ENCODE measurements at places on chromosomes 1 and 21.

DNA sequence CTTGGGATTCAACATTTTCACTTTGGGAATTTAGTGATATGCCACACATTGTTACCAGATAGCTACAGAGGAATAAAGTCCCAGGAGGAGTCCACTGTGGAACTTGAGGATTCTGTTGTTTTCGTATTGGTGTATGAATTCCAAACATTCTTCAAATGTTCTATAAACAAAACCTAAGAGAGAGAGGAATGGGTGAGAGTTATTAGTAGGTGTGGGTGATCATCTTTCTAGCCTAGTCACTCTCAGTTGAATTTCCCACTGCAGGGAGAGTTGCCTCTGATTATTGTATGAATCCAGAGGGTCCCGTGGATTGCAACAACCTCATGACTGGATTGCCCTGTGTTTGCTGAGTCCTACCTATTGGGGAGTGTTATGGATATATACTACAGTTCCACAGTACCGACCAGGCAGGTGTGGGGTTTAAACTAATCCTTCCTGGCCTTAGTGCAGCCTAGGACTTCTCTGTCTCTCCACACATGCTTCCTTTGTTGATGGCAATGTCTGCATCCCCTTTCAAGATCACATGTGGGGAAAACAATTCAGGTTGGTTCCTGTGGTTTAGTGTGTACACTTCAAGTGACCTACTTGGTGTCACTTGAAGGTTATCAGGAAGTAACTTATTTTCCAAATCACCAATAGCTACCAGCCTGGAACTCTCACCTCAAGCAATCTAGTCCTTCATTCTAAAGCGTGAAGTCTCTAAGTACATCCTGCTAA, 91.8 kb downstream of the ADCY10 start:
- DNase-seq, result no peak

DNA sequence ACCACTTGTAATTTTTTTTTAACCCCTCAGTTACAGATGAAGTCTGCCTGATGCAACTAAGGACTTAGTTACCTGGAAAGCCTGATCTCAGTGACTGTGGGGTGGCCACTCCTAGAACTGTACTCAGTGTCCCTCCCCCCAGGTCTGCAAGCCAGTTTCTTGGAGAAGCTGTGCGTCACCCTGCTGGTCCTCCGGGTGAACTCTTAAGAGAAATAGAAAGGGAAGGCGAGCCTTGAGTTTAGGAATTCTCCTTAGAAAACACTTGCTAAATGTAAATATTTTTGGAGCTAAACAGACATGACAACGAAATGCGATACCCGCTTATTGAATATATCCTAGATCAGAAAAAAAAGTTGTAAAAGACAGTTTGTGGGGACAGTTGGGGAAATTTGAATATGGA, 730 bp downstream of the SLC16A4 start:
- no peak for DNase-seq

DNA sequence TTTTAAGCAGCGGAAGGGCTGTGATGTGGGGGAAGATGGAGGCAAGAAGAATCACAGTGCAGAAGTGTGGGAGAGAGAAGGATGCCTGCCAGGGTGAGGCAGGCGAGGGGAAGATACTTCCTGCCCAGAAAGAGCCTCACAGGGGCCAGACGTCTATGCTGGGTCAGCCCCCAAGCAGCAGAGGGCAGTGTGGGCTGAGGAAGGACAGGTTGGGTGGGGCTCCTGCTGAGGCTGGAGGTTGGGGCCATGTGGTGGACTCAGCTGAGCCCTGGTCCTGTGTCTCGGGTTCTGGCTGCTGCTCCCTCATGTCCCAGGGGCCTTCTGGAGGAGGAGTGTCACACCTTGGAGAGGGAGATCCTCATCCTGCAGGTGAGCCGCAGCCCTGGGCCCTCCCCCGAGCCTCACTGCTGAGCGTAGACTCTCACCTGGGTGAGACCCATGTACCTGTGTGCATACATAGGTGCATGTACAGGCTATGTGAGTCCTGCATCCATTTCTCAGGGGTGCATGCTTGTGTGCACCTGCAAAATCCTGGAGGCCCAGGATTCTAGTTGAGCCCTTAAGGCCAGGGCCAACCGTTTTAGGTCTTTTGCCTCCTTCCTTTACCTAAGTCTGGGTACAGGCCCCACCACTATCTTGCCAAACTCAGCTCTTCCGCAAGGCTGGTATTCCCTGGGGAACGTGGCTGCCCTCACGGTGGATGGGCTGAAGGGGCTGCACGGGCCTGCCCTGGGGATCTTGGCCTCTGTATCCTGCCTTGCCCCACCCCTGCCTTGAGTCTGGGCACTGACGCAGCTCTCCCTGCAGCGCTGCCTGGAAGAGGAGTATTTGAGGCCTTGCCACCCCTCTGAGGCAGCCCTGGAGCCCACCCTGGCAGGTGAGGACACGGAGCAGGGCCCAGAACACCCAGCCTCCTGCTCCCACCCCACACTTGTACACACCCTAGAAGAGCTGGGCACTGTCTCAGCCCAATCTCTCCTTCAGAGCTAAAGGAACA, 3.7 kb downstream of the CCDC24 start:
- DNase-seq, result no peak

- DNase-seq, result no peak
These were observed 80.4 kb downstream of the NKAIN1 start for GRCh38 chr1:31159323-31159722.

DNA sequence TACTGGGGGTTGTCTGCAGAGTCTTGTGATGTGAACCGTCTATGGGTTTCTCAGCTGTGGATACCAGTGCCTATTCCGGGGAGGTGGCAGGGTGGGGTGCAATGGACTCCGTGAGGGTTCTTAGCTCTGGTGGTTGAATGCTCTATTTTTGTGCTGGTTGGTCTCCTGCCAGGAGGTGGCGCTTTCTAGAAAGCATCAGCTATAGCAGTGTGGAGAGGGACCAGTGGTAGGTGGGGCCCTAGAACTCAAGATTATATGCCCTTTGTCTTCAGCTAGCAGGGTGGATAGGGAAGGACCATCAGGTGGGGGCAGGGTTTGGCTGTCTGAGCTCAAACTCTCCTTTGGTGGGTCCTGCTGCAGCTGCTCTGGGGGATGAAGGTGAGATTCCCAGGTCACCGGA, 127.3 kb upstream of the PLD5 start:
- DNase-seq, result no peak

- no peak for DNase-seq
These were observed 1.7 kb downstream of the MPZ start for GRCh38 chr1:161307892-161308638.

DNA sequence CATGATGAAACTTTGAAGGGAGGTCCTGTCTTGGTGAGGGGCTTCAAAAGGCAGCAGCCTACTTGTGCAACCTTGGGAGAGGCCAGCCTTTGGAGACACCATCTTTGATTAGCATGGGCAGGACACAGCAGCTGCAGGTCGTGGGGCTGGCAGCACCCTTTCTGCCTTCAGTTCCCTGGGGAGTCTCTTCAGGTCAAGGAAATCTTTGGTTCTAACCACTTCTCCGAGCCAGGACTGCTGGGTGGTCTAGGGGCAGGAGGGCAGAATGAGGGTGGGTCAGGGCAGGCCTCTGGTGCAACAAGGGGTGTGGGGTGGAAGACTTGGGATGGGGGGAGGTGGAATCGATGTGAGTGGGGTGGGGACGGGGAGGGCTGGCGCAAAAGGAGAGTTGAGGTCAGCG, 269.7 kb downstream of the FOXD2 start:
- DNase-seq, result no peak

- no peak for DNase-seq
These were observed 31.3 kb upstream of the GPR157 start for GRCh38 chr1:9160079-9160717.

DNA sequence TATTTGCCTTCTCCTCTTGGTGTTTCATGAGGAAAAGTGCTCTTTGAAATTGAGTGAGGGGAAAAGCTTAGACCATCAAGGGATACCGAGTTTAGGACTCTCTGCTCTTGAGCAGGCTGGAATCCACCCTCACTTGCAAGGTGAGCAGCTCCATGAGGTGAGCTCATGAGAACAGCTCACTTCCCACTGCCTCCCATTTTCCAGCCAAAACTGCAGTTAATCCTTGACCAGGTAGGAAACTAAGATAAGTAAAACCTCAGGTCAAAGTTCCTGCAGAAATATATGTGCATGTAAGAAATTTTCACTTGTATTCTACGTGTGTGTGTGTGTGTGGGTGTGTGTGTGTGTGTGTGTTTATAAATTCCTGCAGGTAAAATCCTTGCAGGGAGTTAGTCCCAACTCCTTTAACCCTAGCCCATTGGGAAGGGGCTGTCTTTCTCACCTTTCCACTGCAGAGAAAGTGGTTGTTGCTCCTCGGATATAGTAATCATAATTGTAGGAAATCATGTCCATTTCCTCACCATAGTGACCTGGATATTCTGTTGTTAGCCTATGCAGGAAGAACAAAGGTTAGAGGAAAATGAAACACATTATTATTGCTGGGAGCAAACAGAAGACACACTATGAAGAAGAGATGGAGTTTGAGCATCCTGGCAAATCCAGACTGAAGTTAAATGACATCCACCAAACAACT, 28.3 kb downstream of the DPT start:
- no peak for DNase-seq

DNA sequence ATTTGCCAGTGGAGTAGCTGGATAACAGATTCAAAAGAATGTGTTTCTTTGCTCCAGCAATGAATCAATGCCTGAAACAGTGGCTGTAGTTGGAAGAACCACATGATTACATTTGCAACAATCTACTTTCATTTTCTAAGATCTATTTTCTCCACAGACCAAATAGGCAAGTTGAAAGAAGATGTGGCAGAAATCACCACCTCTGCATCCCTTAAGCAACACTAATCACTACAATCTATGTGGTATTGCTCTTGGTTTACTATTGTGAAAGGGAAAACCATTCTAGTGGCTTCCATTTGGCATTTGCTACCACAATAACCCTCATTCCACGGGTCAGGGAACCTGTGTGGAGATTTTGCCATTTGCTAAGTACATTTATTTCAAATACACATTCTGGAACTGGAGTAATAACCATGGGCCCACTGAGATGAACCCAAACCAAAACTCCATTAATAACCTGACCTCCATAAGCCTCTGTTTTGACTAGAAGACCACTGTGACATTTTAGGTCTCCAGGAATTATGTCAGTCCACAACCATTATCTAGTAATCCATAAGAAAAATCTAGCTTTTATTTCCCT, 66.3 kb downstream of the C1orf185 start:
- DNase-seq, result no peak

DNA sequence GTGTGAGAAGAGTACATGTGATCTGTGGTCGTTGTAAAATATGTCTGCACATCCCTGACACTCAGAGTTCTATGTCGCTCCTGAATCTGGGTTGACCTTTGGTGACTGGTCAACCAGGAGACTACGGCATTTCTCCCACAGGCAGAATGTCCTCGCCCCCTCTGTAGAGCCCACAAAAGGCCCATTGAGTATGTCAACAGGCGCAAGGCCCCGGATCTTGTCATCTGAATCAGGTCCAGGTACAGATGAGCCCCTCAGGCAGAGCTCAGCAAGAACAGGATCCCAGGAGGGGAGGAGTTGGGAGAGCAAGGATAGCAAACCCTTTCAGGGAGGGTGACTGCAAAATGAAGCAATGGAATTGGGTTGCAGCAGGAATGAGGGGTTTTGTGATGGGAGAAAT, 126.5 kb downstream of the MATN1 start:
- DNase-seq, result no peak

DNA sequence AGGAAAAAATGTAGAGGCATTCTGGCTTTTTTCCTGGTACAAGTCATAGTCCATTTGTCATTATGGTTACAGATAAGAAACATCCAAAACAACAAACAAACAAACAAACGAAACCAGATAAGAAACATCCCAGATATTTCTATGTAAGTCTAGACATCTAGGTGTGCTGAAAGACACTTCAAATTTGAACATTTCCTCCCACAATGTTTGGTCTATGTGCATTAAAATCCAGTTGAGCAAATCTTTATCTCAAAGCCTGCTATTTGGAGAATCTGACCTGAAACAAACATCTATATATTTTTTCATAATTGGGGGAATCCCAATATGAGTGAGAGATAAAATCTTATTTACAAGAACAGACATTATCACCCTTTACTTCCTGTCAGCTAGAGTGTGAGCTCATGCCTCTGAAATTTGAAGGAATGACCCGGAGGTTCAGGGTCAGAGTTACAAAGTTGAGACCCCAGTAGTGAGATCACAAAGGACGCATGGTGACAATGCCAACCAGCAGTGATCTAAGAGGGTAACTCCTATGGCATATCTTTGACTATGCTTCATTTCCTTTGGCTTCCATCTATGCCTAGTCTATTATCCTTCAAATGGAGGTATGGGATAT, 182.9 kb upstream of the ATP1B1 start:
- no peak for DNase-seq

GRCh38 chr1:177779166-177779965, 190.5 kb downstream of the SEC16B start:
- no peak for DNase-seq

DNA sequence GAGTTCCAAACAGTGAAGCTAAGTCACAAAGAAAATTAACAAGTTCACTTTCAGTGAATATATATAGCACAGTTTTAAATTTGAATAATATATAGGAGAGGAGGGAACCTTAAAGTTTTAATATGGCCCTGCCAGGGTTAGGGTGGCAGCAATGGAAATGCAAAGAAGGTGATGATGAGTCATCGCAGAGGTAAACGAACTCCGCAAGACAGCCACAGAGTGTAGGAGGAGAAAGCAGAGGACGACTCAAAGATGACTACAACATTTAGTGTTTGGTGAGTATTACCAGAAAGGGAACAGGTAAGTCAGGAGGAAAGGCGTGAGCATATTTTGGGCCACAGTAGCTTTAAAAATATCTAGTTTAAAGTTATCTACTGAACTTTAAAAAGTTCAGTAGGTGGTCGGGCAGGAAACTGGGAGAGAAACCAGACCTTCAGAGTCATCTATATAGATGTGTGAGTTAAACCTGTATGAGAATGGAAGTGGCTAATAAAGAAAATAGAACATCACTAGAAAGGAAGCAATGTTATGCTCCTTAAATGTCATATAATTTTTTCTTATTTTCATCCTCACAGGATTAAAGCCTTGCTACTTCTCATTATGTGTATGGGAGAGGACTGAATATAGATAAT, 75.7 kb downstream of the UCHL5 start:
- DNase-seq, result no peak

GRCh38 chr1:172177849-172178248, 242.6 kb upstream of the C1orf105 start:
- no peak for DNase-seq

DNA sequence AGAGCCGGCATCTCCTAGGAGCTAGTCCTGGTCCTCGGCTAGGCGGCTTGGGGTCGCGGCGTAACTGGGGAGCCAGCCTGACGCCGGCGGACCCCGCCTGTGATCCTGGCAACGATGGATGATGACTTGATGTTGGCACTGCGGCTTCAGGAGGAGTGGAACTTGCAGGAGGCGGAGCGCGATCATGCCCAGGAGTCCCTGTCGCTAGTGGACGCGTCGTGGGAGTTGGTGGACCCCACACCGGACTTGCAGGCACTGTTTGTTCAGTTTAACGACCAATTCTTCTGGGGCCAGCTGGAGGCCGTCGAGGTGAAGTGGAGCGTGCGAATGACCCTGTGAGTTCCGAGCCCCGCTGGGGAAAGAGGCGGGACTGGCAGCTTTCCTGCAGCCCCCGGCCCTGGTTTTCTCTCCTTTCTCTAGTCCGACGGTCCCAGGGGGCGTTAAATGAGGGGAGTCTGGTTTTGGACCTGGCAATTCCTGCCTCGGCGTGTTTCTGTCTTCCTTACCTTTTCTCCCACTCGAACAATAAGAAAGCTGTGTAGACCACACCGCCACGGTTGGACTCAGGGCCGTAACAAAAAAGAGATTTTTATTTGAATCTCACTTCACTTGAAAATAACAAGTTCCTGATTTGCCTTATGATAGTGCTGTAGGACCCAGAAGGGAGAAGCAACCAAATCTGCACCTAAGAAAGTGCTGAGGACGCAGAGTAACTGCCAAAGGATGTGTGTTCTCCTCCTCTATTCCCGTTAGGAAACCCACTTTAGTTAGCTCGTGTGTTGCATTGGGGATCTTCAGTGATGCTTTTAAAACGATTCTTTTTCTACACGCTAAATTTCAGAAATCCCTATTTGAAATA, at the start of gene SPRTN:
SPRTN (plus strand) TSS at position 24 of the 859 bp plus-strand sequence; CDS start at position 115, 91 bp downstream.
- DNase-seq, result no peak

All from stimulated activated CD4-positive, alpha-beta T cell treated with anti-CD3 and anti-CD28 coated beads, TNF-alpha, amount 100 ng/mL, for 24 hours (primary cell).